GM13977 (cell line): ENCODE measurements at places on chromosomes 2 and 18.

DNA sequence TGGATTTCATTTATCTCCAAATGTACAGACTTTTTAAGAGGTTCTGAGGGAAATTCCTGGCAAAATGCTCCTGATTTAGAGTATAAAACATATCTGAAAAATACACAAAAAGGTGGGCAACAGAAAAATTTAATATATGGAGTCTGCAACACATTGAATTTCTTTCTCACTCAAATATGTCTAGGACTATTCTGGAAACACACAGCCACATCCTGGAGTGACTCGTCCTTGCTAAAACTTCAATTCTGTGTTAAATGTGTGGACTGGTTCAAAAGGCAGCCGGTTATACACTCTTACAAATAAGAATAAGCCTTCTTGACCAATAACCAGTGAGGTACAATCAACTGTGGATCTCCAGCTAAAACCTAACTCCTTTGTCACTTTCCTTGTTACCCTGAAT, 44.1 kb upstream of the RND3 start:
- no peak for DNase-seq

DNA sequence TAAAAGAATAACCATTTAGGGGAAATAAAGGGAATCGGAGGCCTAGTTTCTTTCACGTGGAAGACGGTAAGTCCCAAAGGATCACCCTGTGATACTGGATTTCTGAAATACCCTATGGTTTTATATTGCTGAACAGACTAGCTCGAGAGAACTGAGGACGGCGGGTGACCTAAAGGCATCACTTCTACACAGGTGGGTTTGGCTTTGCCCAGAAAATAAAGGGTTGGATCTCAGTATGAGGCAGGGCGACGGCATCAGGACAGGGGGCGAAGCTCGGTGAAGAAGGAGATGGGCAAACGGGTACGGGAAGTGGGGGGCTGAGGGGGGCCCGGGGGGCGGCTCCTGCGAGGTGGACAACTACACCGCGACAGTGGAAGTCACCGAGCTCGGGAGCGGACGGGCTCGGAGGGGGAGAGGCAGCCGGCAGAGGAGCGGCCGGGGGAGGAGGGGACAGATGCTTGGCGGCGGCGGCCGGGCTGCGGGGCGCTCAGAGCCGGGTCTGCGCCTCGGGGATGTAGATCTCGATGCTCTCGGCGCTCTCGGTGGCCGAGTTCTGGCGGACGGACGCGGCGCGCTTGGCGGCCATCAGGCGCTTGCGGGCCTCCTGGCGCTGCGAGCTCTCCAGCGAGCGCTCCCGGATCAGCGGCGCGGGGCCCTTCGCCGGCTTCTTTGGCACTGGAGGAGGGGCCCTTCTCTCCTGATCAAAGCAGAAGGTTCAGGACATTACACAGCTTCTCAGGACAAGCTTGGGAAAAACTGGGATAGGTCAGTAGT, 48.9 kb downstream of the TGIF1 start:
- DNase-seq = peak; percentile 39

DNA sequence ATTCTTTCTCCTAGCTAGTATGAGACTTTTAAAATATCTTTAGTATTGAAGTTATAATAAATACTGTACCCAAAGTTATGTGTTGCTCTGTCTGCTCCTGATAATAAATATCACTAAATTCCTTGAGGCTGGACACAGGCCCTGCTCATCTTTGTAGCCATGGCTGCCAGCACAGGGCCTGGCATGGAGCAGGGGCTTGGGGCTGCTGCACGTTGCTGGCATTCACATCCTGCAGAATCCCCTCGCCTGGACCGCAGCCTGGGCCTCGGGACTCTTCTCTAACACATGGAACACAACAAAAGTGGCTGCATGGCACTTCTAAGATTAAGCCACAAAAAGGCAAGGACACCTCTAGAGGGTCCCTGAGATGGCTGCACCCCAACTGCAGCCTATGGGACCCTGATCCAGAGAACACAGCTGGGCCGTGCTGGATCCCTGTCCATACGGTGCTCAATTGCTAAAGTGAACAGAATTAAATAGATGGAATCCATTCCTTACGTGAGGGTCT, 477.5 kb upstream of the MYT1L start:
- DNase-seq = no peak

GRCh38 chr2:53724536-53724935, 43.1 kb upstream of the CHAC2 start:
- DNase-seq = no peak
